ENCODE measurements at places on chromosomes 5 and 9. TPM values are rescaled to one million over a fixed set of nuclear protein-coding genes. Genes with fewer than 3 reads are reported as not detected.

The ACER2 gene
- total RNA-seq, result 11.7 TPM

DNA sequence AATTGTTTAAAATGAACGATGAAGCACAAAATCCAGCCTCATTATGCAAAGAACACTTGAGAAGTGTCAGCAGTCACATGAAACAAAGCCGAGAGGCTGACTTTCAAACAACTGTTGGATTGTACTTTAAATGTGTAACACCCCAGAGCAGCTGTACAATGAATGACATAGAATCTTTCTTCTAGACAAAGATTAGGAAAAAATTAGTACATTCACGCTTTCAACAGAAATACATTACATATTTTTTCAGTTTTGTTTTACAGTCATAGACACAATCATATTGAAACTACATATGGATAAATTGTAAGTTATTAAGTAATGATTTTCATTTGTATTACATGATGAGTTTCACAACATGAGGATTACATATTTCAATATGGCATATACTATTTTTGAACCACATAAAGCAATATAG is 10.6 kb upstream of the AGXT2 start:
- H3K36me3 ChIP-seq, result no peaks in the 10 kb centered on the region
- H3K27me3 ChIP-seq, result no peaks in the 10 kb centered on the region
- no peaks in the 10 kb centered on the region for H3K4me1 ChIP-seq
- H3K27ac ChIP-seq, result no peak overlapping the region
- DNase-seq, result no peak

DNA sequence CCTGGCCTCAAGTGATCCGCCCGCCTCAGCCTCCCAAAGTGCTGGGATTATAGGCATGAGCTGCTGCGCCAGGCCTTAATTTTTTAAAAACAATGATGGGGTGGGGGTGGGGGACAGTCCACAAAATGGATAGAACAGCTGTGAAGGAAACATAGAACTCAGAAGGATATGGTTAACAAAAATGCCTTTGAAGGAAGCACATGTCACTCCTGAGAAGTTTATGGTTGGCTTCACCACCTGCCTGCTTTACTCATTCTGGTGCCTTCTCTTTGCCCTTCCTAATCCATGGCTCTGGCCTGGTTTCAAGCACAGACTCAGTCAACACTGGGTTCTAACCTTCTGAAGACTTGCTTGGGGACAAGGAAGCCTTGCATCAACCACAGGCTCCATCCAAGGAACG is 10.3 kb downstream of the BAG1 start:
- H3K4me3 ChIP-seq, result no peak overlapping the region
- H3K27ac ChIP-seq, result no peak overlapping the region
- H3K36me3 ChIP-seq, result peaks cover 89% of the 10 kb centered on the region
- no peaks in the 10 kb centered on the region for H3K4me1 ChIP-seq
- H3K27me3 ChIP-seq, result no peaks in the 10 kb centered on the region

GRCh38 chr9:132163876-132164603 is 2.2 kb downstream of the NTNG2 start:
- DNase-seq, result no peak
- H3K4me3 ChIP-seq, result no peak overlapping the region
- no peak overlapping the region for H3K27ac ChIP-seq
- H3K27me3 ChIP-seq, result peaks cover 93% of the 10 kb centered on the region

The HK3 gene
- 9.0 TPM for total RNA-seq

- no peak overlapping the region for H3K27ac ChIP-seq
- DNase-seq, result no peak
- H3K36me3 ChIP-seq, result no peaks in the 10 kb centered on the region
- no peak overlapping the region for H3K4me3 ChIP-seq
- no peaks in the 10 kb centered on the region for H3K4me1 ChIP-seq
Measured at GRCh38 chr9:17669206-17669605, 90.3 kb downstream of the SH3GL2 start.

- H3K4me1 ChIP-seq, result peaks cover 34% of the 10 kb centered on the region
- H3K27ac ChIP-seq, result peak overlapping the region; percentile 77
- H3K4me3 ChIP-seq, result peak overlapping the region; percentile 92
- no peaks in the 10 kb centered on the region for H3K27me3 ChIP-seq
- H3K36me3 ChIP-seq, result no peaks in the 10 kb centered on the region
Measured at GRCh38 chr5:123422433-123423277, 548 bp downstream of the CEP120 start.

The OR1Q1 gene
- not detected for total RNA-seq

DNA sequence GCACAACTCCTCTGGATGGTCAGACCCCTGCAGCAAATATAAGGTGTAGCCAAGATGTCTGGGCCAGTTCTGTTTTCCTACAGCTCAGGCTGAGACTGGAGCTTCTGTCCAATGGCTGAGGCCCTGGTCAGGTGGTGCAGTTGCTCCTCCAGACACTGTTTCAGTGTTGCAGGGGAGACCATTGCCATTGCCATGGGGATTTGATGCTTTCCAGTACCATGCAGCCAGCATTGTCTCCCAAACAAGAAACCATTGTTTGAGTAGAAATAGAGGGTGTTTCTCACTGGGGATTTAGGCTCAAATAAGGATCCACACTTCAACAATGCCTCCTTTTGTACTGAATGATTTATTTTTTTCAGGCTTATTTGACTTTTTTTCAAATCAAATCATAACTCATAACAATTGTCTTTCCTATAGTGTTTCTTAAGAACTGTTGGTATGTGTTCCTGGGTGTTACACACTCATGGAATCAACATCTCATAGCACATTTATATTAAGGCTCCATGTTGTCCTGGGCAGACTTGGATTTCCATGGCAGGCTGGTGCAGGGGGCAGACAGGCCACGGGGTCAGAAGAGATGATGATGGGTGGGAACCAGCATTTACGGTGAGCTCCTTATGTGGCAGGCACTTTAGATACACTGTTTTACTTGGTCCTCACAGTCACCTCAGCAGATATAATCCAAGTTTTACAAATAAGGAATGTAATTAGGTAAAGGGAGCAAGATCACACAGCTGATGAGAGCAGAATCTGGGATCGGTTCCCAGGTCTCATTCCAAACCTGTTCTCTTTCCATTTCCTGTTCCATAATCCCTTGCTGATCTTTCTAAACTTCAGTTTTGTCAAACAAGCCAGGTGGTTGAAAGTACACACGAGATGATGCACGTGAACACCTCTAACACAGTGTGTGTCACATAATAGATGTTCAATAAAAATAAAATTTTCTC is 95.9 kb upstream of the GNAQ start:
- no peak overlapping the region for H3K4me3 ChIP-seq
- peaks cover 15% of the 10 kb centered on the region for H3K4me1 ChIP-seq

The TSSK1B gene
- total RNA-seq, result 0.44 TPM

DNA sequence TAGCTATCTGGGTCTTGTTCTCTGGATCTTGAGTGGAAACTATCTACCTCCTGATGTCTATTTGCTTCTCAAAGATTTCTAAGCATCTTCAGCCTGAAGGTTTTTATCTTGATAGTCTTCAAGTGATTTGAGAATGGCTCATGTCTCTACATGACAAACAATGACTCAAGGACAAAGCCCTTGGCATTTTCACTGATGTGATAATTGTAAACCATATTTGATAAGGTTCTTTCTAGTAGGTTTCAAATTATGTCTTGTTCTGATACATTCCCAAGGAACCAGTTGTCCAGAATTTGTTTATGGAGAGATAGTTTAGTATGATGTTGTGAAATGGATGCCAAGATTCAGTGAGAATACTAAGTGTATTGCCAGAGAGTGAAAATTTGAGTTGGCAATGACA is 1079.3 kb upstream of the CDH9 start:
- no peak overlapping the region for H3K27ac ChIP-seq
- no peaks in the 10 kb centered on the region for H3K27me3 ChIP-seq
- DNase-seq, result no peak
- no peak overlapping the region for H3K4me3 ChIP-seq
- H3K4me1 ChIP-seq, result no peaks in the 10 kb centered on the region

GRCh38 chr5:173205916-173206315 is 29.1 kb downstream of the NKX2-5 start:
- H3K4me1 ChIP-seq, result no peaks in the 10 kb centered on the region
- no peak overlapping the region for H3K27ac ChIP-seq
- no peak overlapping the region for H3K4me3 ChIP-seq
- no peak for DNase-seq
- no peaks in the 10 kb centered on the region for H3K27me3 ChIP-seq

- no peaks in the 10 kb centered on the region for H3K36me3 ChIP-seq
- H3K4me3 ChIP-seq, result peak within 1 kb of the TSS; percentile 64
- peak within 1 kb of the TSS; percentile 61 for H3K27ac ChIP-seq
- DNase-seq, result no peak
- H3K27me3 ChIP-seq, result no peaks in the 10 kb centered on the region
Measured at GRCh38 chr9:95516734-95517558, at the start of gene PTCH1. PTCH1 (minus strand) TSS chr9:95516971.

- H3K4me1 ChIP-seq, result no peaks in the 10 kb centered on the region
- no peak overlapping the region for H3K27ac ChIP-seq
- no peak overlapping the region for H3K4me3 ChIP-seq
- DNase-seq, result no peak
- no peaks in the 10 kb centered on the region for H3K27me3 ChIP-seq
- no peaks in the 10 kb centered on the region for H3K36me3 ChIP-seq
Measured at GRCh38 chr9:16131264-16131663, 578.4 kb downstream of the CCDC171 start.

GRCh38 chr5:73327908-73328455 is 120.6 kb downstream of the FOXD1 start:
- no peak overlapping the region for H3K27ac ChIP-seq
- no peaks in the 10 kb centered on the region for H3K27me3 ChIP-seq
- H3K4me1 ChIP-seq, result no peaks in the 10 kb centered on the region
- H3K4me3 ChIP-seq, result no peak overlapping the region

- H3K4me3 ChIP-seq, result peak overlapping the region; percentile 33
- no peaks in the 10 kb centered on the region for H3K4me1 ChIP-seq
- H3K27ac ChIP-seq, result no peak overlapping the region
- no peaks in the 10 kb centered on the region for H3K36me3 ChIP-seq
Measured at GRCh38 chr5:55231029-55231918, 2.1 kb downstream of the CCNO start.

GRCh38 chr5:172312286-172312685 is 28.7 kb upstream of the UBTD2 start:
- H3K27ac ChIP-seq, result peak overlapping the region; percentile 38
- H3K4me3 ChIP-seq, result no peak overlapping the region
- no peaks in the 10 kb centered on the region for H3K27me3 ChIP-seq

GRCh38 chr5:107894361-107894760 is 223.6 kb upstream of the EFNA5 start:
- H3K4me1 ChIP-seq, result no peaks in the 10 kb centered on the region
- no peaks in the 10 kb centered on the region for H3K27me3 ChIP-seq
- H3K36me3 ChIP-seq, result no peaks in the 10 kb centered on the region
- H3K4me3 ChIP-seq, result no peak overlapping the region

The FOXI1 gene
- total RNA-seq, result 0.44 TPM

DNA sequence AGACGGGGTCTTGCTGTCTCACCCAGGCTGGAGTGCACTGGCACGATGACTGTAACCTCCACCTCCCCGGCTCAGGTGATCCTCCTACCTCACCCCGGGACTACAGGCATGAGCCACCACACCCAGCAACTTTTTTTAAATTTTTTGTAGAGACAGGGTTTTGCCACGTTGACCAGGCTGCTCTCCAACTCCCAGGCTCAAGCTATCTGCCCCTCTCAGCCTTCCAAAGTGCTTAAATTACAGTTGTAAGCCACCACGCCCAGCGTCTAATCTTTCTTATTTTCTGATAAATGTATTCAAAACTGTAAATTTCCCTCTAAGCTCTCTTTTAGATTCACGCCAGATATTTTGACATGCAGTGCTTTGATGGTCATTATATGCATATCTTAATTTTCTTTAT is 10.3 kb downstream of the FRRS1L start:
- no peak overlapping the region for H3K27ac ChIP-seq
- no peak for DNase-seq
- H3K36me3 ChIP-seq, result no peaks in the 10 kb centered on the region
- H3K27me3 ChIP-seq, result no peaks in the 10 kb centered on the region

The TAF1L gene
- total RNA-seq, result not detected

DNA sequence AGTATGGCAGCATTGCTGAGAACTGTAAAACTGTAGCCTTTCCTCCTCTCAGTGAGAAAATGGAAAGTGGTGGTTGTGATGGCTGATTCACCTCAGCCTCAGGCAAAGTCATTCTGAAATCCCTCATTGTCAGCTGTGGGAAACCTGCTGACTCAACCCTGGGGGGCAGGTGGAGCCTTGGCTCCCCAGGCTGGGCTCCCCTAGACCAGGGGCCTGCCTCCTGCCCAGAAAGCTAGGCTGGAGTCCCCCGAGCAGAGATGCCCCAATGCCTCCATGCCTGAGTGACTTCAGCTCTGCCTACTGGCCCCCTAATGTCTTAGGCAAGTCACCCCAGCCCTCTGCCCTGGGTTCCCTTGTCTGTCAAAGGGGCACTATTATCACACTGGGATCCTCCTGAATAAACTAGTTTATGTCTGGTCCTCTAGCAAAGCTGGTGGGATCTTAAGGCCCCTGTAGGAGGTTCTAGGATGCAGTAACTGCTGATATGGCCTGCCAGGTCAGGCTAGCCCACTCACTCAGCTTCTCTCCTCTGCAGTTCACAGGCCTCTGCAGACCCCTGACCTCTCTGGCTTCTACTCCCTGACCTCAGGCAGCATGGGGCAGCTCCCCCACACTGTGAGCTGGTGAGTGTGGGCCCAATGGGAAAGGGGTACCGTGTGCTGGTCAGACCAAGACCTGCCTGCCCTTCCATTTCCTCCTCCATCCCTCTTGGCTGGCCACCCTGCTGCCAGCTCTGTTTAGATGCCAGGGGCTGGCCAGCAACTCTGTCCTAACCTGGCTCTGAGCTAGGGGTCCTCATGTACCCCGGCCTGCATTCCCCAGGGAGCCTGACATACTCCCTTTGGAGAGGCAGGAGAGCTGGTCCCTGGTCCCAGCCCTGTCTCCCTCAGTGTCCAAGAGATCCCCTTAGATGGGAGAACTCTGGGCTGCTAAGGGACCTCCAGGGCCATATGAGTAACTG is 24.2 kb downstream of the TCF7 start:
- H3K36me3 ChIP-seq, result peaks cover 78% of the 10 kb centered on the region
- H3K4me1 ChIP-seq, result peaks cover 61% of the 10 kb centered on the region
- no peak for DNase-seq
- H3K4me3 ChIP-seq, result no peak overlapping the region
- no peaks in the 10 kb centered on the region for H3K27me3 ChIP-seq

- no peaks in the 10 kb centered on the region for H3K36me3 ChIP-seq
- H3K27me3 ChIP-seq, result no peaks in the 10 kb centered on the region
- no peak overlapping the region for H3K4me3 ChIP-seq
- H3K27ac ChIP-seq, result no peak overlapping the region
- no peaks in the 10 kb centered on the region for H3K4me1 ChIP-seq
Measured at GRCh38 chr9:127205952-127206351, 58.6 kb upstream of the GARNL3 start.

The LECT2 gene
- total RNA-seq, result not detected

DNA sequence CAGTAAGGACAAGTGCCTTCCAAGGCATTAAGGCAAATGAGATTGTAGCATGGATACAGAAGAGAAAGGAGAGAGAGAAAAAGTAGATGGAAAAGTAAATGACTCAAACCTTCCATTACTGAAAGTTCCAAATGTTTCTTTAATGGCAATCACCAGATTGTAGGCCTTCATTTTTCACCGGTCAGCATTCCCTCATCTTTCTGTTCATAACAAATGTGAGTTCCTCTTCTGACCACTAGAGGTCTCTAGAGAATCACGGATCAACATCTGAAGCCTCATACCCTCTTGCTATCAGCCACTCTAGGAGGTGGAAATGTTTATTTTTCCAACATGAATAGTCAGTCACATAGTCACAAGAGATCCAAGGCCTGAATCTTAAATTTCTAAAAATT is 73.6 kb upstream of the RPS23 start:
- no peaks in the 10 kb centered on the region for H3K27me3 ChIP-seq
- peak overlapping the region; percentile 30 for H3K27ac ChIP-seq
- no peaks in the 10 kb centered on the region for H3K36me3 ChIP-seq
- H3K4me1 ChIP-seq, result peaks cover 19% of the 10 kb centered on the region
- H3K4me3 ChIP-seq, result no peak overlapping the region
- DNase-seq, result no peak
